Stimulated activated CD4-positive, alpha-beta T cell treated with anti-CD3 and anti-CD28 coated beads, Interleukin-1b, Interleukin-23, amount 100 ng/mL, for 1 hour (primary cell): ENCODE measurements at places on chromosomes 2 and 18.

- DNase-seq = no peak
These were observed 203.5 kb downstream of the NDUFA10 start for GRCh38 chr2:239821694-239822075.

DNA sequence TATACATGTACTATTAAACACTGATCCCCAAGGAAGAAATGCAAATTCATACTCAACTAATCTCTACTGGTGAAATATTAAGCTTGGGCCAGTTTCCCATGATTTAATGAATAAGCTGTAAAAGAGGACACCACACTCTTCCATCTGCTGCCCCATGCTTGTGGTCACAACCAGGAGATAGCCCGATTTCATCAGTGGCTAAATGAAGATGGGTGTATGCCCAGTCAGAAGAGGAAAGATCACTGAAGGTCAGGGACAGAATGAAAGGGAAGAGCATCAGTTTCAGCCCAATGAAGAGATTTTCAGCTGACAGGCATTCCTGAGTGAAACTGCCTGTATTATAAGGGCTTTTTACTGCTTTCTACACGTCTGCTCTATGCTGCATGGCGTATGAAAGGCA is 103.5 kb downstream of the KCNS3 start:
- DNase-seq = no peak

- no peak for DNase-seq
These were observed 1705.6 kb upstream of the TMEFF2 start for GRCh38 chr2:193900292-193900691.

GRCh38 chr2:64035072-64035942 is 16.1 kb upstream of the VPS54 start:
- DNase-seq = no peak
